GDM1 (cell line): ENCODE measurements at places on chromosomes 16 and 17.

DNA sequence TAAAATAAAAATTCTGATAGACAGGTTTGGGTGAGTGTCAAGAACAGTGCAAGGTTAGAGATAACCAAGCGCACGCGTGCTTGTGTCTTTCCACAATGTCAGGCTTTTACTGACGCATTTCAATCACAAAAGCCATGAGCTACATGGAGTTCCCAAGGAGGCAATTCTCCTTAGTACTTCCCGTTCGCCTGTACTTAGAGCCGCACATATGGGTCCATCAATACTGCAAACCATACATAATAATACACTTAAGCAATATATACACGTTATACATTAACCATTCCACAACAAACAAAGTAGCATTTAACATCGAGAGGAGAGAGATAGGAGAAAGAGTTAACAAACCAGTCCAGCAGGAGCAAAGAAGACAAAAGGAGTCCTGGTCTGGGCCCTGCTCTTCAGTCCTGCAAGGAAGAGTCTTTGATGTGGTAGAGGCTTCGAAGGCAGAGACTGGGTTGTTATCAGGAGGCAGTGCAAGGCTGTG lies 11.9 kb upstream of the GPRC5C start:
- DNase-seq = no peak

DNA sequence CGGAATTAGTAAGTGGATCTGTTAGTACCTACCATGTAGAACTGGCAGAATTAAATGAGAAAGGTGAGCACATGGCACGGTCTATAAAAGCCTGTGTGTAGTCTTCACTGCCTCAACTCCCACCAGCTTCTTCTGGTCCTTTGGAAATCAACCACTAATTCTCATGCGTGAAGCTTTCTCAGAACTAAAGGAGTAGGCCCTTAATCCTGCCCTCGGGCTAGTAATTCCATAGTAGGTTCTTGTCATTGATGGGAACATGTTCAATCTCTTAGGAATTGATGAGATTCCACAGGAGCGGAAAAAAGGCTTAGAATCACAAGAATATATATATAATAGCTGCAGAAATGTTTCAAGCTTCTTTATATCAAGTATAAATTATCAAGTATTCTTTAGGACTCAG lies 21.7 kb downstream of the CDR2 start:
- no peak for DNase-seq

DNA sequence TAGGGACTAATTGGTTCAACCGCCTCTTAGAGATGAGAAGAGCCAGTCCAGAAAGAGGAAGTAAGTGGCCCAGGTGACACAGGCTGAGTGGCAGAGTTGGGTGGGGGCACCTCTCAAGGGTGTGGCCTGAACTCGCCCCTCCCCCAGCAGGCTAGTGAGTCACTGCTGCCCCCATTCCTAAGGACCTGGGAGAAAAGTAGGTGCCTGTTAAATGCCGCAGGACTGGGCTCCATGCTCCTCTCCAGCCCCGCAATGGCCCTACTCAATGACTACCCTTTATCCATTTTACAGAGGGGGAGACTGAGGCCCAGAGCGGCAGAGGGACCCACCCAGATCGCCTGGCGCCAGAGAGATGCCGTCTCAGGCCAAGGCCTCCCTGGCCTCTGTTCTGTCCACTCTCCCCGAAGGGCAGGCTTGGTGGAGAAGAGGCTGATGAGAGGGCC lies 8.1 kb downstream of the TMEM235 start:
- DNase-seq = no peak

DNA sequence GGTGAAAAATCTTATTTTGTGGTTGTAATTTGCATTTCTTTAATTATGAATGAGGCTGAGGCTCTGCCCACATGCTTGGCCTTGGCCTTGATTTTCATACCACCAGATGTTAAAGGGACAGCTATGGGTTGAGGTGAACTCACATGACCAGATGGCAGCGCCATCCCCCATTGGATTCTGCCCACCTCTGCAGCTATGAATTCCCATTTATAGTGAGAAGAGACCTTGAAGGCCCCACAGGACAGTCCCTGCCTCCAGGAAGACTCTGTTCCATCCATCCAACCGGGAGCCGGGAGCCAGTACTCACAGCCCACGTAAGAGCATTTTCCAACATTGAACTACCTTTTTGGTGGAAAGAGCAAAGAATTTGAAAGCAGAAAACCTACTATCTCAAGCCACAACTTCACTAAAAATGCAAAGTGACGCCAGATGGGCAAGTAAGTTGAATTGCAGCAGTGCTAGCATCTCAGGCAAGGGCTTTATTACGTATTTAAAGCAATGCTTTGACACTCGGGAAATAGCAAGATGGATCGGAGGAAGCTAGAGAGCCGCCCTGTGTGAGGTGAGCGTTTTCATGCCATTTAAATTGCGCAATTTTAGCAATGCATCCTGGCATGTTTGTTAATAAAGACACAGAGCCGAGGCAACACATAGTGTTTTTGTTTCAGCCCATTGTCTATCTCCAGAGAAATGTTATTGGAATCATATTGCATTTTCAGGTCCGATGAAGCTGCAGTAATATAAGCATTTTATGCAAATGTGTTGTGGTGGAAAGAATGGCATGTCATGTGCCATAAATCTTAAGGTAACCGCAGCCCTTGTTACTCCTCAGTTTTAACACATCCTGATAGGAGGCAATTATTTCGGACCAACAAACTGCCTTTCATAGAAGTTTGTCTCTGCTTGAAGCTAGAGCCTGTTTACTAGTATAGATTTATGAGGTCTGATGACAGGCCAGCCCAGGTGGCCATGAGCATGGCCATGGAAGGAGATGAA lies 273.4 kb upstream of the TNRC6C start:
- DNase-seq = no peak

GRCh38 chr17:40963838-40964237 lies 2.9 kb downstream of the KRT39 start:
- DNase-seq = no peak

DNA sequence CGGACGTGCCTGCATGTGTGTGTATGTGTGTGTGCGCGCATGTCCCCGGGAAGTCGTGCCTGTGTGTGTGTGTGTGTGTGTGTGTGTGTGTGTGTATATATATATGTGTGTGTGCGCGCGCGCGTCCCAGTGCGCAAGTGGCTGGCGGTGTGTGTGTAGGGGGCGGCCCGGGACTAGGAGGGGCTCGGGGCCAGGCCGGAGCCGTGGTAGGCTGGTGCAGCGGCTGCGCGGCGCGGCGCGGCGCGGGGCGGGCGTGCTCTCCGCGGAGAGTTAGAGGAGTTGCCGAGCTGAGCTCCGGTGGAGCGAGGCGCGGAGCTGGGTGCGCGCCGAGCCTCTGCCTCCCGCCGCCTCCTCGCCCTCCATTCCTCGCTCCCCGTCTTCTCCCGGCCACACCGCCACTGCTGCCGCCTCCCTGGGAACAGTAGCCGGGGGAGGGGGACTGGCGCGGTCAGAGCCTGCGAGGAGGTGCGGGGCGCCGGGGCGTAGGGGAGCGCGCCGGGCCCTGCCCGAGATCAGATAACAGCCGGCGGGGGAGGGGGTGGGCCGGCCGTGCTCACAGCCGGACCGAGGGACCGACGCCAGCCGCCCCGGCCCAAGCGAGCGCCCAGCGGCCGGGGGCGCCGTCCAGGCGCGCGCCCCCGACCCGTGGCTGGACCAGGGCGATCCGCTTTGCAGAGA lies at the start of gene KCNJ12:
TSS of gene KCNJ12 (plus strand) at position 277 of the 678 bp plus-strand sequence. CDS start 38,986 bp downstream, outside the sequence.
- no peak for DNase-seq

- DNase-seq = no peak
Measured at GRCh38 chr16:21263640-21264570, 14.2 kb downstream of the CRYM start.

DNA sequence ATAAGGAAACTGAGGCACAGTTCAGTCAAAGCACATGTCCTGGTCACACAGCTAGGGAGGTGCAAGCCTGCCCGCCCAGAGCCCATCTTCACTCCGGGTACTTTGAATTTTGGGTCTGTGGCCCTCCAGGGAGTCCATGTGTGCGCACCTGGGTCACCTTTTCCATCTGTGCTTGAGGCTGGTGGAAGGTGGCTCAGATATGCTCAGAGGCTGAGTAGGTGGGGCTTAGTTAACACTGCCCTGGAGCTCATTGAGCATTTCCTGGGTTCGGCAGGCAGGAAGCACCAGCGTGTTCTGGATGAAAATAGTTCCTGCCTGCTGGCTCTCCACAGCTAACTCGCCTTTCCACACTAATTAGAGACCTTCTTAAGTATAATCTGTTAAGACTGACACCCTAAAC lies 19.2 kb downstream of the FAM234A start:
- DNase-seq = no peak

- DNase-seq = no peak
Measured at GRCh38 chr16:57019746-57020145, 30.4 kb downstream of the NLRC5 start.

DNA sequence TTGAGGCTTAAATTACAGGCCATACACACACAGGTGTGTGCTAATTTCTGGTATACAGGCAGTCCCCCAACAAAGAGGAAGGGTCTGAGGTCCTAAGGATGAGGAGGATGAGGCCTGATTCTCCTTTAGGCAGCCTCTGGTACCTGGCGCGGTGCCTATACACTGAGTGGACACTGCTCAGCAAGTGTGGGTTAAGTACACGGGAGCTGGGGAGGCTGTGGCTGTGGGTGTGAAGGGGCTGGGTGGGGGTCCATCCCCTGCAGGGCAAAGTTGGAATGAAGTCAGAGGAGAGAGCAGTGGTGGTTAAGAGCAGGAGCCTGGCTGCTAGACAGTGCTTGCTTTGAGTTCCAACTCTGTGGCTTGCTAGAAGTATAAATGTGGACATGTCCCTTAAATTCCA lies 10.9 kb downstream of the MRM1 start:
- DNase-seq = no peak

DNA sequence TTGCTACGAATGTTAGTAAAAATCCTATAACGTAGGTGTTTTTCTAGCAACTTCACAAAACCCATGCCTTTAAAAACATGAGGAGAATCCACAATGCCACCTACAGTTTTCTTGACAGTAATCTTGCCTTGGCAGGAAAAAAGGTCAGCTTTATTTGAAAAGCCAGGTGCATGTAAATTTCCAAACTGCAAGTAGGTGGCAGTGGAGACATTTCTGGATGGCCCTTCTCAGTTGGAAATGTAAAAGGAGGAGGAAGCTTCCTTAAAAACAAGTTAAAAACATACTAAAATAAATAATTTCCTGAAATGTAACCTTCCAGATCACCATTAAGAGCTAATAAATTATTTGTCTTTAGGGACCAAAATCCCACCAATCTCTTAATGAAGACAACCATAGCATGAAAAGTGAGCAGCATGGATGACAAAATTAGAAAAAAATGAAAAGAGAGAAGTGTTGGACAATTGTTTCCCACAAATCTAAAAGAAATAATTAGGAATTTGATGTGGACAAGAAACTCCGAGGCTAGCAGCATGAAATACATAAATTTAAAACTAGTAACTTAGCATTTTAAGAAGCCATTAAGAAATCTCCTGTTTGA lies 152.2 kb downstream of the SNX11 start:
- DNase-seq = no peak

- DNase-seq = no peak
Measured at GRCh38 chr17:75566834-75567233, 20.8 kb upstream of the MYO15B start.

GRCh38 chr17:66472123-66472522 lies 169.7 kb downstream of the PRKCA start:
- no peak for DNase-seq

DNA sequence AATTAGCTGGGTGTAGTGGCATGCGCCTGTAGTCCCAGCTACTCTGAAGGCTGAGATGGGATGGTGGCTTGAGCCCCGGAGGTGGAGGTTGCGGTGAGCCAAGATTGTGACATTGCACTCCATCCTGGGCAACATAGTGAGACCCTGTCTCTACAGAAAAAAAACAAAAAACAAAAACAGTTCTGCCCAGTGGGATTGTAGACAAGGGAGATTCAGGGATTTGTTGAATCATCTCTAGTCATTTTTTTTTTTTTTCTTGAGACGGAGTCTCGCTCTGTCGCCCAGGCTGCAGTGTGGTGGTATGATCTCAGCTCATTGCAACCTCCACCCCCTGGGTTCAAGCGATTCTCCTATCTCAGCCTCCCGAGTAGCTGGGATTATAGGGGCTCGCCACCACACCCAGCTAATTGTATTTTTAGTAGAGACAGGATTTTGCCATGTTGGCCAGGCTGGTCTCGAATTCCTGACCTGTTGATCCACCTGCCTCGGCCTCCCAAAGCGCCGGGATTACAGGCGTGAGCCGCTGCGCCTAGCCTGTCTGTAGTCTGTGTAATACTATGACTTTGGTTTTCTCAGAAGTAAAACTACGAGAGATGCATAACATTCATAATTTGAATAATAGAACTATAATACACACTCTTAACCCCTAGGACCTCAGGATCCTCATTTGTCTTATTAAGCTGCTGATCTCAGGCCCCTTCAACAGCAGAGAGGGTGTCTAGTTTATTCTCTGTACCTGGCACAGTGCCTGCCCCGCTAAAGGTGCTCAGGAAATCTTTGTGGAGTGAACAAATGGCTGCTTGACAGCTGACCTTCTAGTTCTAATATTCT lies 1.4 kb downstream of the TEN1 start:
- no peak for DNase-seq

- DNase-seq = no peak
Measured at GRCh38 chr16:1914084-1914608, 4.1 kb downstream of the HS3ST6 start.

DNA sequence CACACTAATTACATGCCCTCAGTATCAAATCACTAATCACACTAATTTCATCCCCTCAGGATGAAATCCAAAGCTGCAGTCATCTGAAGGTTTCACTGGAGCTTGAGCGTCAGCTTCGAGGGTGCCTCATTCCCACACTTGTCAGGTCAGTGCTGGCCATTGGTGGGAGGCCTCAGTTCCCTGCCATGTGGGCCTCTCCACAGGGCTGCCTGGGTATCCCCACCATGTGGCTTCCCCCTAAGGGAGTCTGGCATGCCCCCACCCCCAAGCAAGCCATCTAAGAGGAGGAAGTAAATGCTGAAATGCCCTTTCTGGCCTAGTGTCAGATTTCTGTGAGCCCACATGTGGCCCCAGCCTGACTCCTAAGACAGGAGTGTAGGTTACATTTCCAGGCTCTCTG lies 78.6 kb upstream of the CDH5 start:
- no peak for DNase-seq

DNA sequence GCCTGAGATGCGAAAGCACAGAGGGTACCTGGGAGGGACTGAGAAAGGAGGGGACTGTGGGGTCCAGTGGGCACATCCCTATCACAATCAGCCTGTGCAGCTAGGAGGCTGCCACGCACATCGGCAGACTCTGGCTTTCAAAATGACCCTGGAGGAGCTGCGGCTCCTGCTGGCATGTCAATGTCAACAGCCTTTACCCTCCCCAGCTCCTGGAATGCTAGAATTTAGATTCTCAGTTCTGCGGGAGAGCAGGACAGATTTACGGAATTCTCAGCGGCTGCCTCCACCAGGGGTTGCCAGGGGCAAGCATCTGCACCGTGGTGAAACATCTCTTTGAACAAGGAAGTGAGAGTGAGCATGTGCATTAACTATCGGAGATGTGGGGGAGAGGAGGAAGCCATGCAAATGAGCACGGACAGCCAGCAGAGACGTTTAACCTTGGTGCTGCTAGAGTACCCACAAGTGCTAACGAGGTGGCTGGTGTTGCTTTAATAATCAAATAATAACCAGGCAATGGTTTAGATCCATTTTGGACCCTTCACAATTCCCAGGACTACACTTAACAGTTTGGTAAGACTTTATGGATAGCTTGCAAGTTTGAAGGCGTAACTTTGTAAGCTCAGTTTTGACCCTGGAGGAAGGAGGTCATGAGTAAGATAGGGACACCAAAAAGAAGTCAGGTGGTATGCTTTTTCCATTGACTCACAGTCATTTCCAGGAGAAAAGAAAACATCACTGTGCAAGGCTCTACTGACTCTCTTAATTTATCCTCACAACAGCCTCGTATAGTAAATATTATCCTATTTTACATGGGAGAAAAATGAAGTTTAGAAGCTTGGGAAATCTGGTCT lies 54.1 kb downstream of the XYLT1 start:
- peak; percentile 40 for DNase-seq
